ENCODE measurements at places on chromosomes 4 and X.

GRCh38 chr4:142850478-142850877, 4.4 kb upstream of the INPP4B start:
- no peak for DNase-seq

DNA sequence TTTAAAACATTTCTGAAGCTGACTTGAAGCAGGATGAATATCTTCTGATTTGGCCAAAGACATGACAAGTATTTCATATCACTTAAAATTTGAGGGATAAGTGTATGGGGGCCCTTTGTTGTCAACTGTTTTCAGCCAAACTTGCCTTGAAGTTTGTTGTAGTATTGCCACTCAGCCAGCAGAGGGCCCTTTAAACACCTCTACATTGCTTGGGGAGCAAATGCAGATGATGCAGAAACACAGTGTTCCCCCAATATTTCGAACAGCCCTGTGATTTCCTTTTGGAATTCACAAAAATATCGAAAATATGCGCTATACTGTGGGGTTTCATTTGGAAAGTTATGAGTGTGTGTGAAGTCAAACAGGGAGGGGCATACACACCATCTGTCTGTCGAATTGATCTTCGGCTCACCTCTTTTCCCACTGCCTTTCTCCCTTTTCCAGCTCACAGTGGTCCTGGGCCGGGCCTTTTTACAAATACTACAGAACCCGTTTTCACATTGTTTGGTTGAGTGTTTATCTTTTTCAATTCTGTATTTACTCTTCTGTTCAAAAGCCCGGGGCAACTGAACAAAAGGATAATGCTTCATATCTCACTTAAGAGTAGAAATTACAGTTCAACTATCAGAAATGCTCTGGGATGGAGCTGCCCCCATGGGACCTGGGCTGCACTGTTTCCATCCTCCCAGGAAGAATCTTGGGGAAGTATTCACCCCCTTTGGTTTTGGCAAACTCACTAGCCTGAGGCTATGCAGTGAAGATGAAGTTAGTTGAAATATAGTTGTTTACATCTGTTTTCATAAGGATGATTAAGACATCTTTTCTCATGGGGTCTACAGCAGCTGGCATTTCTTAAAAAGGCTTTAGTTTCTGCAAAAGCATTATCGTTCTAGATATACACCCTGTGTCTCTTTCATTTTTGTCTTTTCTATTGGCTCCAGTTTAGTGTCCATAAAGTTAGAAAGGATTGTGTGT, 137.6 kb downstream of the EGF start:
- DNase-seq: peak; percentile 41

DNA sequence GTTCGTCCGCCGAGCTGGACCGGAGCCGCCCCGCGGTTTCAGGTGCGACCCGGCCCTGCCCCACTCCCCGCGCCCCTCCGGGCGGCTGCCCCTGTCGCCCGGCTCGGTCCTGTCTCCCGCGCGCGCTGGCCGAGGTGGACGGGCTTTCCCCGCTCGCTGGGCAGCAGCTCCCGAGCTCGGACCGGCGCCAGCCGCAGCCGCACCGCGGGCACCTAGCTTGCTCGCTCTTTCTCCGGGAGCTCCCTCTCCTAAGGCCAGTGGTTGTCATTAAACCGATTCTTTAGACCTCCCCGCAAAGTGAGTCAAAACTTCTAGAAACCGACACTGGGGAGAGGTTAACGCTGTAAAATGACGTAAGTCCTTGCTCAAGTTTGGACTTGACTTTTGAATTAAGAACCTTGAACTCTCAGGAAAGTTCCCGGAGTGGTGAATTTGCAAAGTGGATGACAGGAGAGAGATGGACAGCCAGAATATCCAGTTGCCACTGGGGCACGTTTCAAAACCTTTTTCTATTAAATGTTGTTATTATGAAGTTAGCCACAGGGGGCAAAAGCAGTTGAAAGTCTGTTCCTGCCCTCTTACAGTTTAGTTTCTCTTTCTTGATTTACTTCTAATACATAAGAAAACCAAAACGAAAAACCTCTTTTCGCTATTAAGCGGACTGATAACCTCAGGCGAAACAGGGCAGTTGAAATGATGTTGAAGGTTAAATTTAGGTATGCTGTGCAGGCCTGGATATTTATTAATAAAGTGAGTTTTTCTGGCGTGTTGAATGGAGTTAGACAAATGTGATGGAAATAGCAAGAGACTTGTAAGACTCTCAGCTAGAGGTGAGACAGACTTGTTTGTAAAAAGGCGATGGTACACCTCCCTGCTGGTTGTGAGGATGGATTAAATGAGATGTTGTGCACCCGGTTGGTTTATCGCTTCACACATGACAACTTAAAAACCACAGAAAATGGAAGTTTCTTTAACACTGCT, 847 bp downstream of the PI4K2B start:
- peak; percentile 55 for DNase-seq

DNA sequence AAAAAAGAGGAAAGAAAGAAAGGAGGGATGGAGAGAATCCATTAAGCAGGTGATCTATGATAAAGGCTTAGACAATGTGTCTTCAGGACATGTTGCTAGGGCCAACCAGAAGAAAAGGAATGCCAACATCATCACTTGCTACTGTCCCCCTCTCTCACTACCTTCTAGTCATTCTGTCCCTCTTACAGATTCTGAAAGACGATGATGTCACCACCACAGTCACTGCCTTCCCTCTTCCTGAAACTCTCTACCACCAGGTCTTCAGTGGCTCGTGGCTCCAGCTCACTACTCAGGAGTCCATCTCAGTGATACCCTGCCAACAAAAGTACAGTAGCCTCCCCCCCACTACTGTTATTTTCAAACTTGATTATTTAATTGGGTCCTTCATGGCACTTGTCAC, 64.0 kb downstream of the KCNIP4 start:
- DNase-seq: no peak

GRCh38 chr4:160373911-160374310, 1271.0 kb downstream of the RAPGEF2 start:
- DNase-seq: no peak

- DNase-seq: peak; percentile 93
Measured at GRCh38 chr4:40057586-40058091, 989 bp downstream of the N4BP2 start.

- DNase-seq: no peak
Measured at GRCh38 chr4:185307136-185307950, 88.4 kb downstream of the LRP2BP start.

- DNase-seq: peak; percentile 88
Measured at GRCh38 chr4:153204247-153204671, at the start of gene TRIM2. Gene TRIM2, plus strand, starts transcription at chr4:153204443. Its CDS starts 88 bp downstream, at chr4:153204531.

- DNase-seq: no peak
Measured at GRCh38 chr4:113987382-113987941, 8.0 kb upstream of the ARSJ start.

DNA sequence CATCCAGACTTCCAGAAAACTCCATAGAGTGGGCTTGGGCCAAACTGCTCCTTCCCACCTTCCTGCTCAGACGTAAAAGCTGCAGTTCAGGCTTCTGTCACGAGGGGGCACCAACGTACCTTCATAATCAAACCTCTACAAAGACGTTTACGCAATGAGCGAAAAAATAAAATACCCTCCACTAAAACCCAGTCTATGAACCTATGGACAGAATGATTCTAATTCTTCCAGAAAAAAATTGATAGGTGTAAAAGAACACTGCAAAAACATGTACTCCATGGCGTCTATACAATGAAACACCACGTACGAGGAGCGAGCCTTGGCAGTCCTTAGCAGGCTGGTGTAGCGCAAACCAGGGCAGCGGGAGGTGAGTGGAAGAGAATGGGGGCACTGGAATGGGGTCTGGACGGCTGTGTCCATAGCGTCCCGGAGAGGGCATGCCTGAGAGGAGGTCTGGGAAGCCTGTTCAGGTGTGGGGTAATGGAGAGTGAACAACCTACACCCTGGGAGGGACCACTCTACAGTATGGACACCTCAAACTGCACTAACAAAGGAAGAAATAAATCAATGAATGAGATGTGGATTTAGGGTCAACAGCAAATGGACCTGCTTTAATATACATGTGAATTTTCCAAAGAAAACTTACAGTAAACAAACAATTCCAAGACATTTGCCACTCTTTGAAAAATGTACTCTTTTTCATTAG, 14.4 kb upstream of the RAB40A start:
- DNase-seq: peak; percentile 85

- DNase-seq: no peak
Measured at GRCh38 chr4:8380511-8381415, 59.8 kb downstream of the ACOX3 start.

DNA sequence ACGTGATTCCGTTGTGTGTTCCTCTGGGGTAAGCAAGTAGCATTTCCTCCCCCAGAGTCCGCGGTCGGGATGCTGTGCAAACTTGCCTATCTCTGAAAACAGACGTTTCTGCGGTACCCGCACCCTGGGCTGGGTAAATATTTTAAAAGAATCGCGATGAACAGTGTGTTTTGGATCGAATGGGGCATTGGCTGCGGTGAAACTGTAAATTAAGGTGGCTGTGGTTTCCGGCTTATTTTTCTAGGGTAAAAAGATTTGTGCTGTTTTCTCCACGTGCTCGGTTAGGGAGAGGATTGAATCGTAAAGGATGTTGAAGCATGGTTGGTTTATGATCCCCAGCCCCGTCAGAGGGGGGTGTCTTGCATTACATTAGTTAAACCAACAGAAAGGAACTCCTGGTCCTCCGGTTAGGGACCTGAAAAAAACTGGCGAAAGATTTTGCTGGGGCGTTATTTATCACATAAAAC, 1.2 kb downstream of the HHIP start:
- peak; percentile 50 for DNase-seq

GRCh38 chrX:33041141-33041540, 170.2 kb downstream of the DMD start:
- no peak for DNase-seq

DNA sequence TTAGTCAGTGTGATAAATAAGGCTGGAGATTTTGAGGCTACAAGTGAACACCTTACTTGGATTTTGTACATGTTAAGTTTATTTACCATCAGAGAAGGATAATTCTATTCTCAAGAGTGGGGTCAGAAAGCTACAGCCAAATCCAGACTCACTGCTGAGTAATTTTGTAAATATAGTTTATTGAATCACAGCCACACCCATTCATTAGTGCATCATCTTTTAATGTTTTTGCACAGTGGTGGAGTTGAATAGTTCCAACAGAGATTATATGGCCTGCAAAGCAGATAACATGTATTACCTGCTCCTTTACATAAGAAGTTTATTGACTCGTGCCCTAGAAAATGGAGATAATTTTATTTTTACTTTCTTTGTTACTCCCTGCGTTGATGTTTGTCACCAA, 60.4 kb downstream of the PCDH18 start:
- no peak for DNase-seq

DNA sequence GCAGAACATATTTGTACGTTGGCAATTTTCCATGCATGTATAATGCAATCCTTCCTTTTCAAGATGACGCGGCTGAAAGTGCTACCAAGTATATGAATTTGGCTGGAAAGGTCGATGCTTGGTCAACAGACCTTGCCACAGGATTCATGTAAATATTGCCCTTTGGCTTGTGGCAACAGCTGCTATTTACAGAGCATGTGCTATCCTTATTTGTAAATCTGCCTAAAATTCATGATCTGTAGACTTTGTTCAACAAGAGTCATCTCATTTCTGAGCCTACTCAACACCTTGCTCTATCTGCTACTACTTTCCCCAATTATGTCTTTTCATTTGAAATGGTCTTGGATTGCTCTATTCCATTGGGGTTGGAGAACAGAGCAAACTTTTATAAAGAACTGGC, 1.9 kb upstream of the SMARCA1 start:
- DNase-seq: no peak

- DNase-seq: no peak
Measured at GRCh38 chr4:4524364-4524763, 17.5 kb downstream of the STX18 start.

- peak; percentile 42 for DNase-seq
Measured at GRCh38 chr4:52507774-52508173, 151.3 kb downstream of the USP46 start.

DNA sequence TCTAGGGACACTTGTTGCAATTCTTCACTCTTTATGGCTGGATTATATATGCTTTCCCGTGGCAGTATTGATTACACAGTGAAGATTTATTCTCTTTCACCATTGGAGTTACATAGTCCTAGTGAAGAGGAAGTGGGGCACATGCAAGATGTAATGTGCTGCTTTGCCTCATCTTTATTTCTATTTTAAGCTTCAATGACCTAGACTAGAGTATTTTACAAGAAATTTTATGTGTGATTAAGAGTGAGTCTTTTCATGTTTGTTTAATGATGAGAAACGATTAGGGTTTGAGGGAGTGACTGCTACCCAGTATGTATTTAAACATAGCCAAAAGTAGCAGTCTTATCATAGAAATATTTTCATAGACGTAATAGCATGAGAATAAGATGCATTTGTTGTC, 30.8 kb downstream of the DIAPH2 start:
- no peak for DNase-seq

DNA sequence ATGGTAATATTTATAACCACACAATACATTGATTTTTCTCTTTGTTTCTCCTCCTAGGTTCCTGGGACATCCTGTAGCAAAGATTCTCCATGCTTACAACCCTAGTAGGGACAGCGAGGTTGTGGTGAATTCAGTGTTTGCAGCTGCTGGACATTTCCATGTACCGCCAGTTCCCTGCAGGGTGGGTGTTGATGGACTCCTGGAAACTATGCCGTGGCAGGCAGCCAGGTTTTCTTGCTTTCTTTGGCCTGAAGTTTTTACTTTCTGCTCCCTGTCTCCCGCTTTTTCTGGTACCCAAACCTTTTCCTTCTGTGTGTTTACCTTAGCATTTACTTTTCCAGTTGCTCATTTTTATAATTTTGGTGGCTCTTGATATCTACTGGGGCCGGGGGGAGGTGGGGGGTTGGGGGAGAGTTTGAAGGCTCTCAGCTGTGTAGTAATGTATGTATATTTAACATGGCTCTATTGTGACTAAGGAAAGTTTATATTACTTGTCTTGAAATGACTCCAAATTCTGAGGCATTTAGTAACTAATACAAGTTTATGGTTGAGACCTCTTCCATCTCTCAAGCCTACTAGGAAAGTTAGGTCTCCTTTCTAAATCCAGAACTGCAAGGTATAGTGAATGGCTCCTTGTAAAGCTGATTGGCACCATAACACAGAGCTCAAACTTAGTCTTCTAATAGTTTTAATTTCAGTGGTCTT, 89.7 kb downstream of the TMEM131L start:
- peak; percentile 91 for DNase-seq

GRCh38 chr4:177562859-177563258, 120.6 kb upstream of the AGA start:
- DNase-seq: no peak

DNA sequence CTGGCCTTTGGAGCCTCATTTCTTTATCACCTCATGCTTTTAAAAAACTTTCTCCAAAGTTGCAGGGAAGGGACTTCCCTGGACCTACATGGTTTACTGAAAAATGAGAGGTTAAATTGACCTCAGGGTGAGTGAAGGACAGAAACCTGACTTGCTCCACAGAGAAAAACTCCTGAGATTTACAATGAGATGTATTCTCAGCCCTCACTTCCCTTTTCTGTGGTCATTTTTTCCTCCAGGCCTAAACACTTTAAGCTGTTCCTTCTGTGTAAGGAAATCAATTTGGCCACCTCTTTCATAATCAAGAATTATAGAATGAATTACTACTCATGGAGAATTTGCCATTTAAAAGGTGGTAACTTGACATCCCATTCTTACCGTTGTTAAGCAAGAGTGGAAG, 77.9 kb downstream of the HPGD start:
- no peak for DNase-seq

GRCh38 chr4:85391589-85392410, 83.2 kb upstream of the ARHGAP24 start:
- DNase-seq: no peak
